CD4-positive, alpha-beta T cell treated with Interleukin-15 for 1 hour (primary cell): ENCODE measurements at places on chromosomes 6 and 20.

DNA sequence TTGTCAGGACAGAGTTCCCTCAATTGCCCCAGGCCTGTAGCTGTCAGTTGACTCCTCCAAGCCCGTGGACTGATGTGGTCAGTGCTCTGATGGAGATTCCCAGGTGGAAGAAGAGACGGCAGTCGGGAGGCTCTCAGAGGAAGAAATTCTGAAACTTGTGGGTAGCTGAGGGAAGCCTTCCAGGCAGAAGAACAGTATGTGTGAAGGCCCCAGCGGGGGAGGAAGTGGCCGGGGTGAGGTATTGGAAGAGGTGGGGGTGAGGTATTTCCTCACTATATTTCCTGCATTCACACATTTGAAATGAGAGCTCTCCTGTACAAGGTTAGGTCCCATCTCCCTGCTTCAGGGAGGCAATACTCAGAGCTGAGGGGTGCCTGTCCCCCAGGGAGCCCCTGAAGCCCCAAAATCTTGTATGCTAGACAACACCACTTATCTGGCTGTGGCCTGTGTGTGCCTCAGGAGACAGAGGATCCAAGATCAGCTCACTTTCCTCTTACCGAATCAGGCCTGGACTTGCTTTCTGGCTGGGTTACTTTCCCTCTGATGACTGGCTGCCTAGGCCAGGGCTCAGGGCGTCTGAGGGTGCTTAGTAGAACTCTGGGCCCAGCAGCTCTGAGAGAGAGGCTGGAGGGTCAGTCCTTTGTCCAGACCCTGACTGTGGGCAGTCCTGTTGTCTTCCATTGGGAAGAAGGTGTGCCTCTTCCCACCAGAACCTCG, 49.3 kb upstream of the MYL9 start:
- DNase-seq: peak; percentile 56

DNA sequence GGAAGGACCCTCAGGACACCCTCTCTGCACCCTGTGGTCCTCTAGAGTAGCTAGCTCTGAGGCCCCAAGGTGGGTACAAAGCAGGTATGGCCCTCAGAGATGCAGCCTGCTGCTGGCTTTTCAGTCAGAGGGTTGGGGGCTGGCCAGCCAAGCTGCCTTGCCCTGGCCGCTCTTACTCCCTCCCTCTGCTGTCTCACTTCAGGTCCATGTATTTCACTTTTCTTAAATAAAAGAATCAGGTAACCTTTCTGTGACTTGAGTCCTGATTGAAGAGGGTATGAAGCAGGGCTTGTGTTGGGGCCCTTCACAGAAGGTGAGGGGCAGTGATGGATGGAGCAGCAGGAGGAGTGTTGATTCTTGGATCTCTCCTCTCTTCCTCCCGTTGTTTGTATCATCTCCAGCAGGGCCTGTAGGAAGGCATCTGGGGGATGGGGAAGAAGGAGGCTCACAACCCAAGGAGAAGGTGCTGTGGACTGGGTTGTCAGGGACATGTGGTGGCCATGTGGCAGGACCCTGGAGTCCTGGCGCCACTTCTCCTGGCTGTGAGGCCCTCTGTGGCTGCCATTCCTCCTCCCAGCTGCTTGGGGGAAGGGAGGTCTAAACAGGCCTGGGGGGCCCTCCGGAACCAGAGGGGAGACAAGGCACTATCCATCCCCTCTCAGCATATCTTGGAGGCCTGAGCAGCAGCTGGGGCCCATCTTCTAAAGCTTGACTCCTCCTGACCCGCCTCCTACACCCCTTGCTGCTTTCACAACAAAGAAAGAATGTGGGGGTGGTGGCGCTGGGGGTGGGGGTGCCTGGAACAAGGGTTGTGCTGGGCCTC, 1.1 kb upstream of the PTK7 start:
- DNase-seq: no peak

DNA sequence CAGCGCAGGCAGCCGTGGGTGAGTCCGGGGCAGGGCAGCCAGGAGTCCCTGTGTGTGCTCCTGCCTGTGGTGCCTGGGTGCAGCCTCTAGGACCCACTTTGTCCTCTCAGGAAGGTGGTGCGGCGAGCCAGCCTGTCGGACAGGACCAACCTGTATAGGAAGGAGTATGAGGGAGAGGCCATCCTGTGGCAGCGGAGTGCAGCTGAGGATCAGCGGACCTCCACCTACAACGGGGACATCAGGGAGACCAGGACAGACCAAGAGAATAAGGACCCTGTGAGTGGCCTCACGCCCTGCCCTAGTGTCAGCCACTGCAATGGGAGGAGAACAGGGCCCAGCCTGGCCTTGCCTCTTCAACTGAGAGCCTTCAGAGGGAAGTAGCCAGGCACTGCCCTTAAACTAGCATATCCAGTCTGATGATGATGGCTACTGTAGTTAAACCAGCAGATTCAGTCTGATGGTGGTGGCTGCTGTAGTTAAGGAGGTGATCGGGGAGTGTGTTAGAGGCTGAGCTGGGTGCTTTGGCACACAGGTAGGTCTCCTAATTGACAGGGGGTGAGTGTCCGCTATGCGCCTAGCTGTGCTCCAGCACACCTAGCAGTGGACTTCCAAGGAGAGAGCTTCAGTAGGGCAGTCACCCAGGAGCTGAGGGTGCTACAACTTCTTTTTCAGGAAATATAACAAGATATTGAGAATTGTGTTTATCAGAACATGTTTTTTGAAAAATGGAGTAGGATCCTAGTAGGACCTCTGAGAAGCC, 18.1 kb upstream of the FAM83D start:
- no peak for DNase-seq

- DNase-seq: no peak
Measured at GRCh38 chr6:72811971-72812421, 190.1 kb downstream of the KCNQ5 start.

DNA sequence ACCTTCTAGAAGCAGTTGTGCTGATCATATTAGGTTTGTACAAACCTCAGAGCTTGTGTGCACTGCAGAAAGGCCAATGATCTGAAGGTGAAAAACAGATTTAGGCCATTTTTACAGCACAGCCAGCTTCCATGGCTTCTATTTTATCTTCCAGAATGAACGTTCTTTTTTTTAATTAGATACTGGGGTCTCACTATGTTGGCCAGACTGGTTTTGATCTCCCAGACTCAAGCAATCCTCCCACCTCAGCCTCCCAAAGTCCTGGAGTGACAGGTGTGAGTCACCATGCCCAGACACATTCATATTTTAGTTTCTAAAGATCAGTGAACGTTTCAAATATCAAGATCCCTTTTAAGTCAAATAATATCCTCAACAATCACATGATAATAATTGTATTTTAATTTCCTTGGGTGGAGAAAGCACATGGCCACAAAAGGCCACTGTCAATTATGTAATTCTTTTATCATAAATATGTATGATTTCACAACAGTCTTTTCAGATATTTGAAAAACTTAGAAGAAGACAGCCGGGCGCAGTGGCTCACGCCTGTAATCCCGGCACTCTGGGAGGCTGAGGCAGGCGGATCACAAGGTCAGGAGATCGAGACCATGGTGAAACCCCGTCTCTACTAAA, 326.7 kb upstream of the JARID2 start:
- no peak for DNase-seq

- no peak for DNase-seq
Measured at GRCh38 chr20:19244291-19244690, 31.8 kb downstream of the SLC24A3 start.

DNA sequence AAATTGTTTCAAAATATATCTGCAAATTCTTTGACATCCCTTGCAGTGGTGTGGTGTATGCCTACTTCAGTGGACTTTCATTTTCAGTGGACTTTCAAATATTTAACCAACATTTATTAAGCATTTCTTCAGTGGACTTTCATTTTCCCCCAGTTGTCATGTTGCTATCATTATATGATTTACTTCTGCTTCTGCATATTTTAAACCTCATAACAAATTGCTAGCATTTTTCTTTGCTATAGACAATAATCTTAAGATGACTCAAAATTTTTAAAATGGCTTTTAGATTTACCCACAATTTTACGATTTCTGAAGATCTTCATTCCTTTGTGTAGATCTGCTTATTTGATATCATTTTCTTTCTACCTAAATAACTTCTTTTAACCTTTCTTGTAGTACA, 592.7 kb upstream of the SLC35B3 start:
- DNase-seq: no peak

DNA sequence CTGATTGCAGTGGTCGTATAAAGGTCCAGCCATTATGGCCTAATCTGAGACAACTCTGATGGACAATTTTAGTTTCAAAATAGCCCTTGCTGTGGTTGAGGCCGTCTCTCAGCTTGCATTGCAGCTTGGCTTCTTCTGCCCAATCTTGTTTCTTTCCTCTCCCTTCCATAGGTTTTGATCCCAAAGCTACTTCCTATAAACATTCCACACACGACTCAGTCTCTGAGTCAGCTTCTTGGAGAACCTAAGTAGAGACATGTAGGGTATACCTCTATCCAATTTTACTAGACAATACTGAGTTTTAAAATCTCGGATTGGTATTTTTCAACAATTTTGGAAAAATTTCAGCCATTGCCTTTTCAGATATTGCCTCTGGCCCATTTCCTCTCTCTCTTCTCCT, 13.4 kb downstream of the IYD start:
- no peak for DNase-seq

- DNase-seq: no peak
Measured at GRCh38 chr20:48096212-48096875, 311.1 kb upstream of the SULF2 start.

- no peak for DNase-seq
Measured at GRCh38 chr6:154314084-154314483, 42.5 kb downstream of the IPCEF1 start.

DNA sequence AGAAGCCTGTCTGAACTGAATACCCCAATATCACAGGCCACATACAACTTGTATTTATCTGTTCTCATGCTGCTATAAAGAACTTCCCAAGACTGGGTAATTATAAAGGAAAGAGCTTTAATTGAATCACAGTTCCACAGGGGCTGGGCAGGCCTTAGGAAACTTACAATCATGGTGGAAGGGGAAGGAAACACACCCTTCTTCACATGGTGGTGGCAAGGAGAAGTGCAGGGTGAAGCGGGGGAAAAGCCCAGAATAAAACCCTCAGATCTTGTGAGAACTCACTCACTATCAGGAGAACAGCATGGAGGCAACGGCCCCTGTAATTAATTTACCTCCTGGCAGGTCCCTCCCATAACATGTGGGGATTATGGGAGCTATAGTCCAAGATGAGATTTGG, 50.3 kb upstream of the FNDC1 start:
- DNase-seq: no peak

- DNase-seq: no peak
Measured at GRCh38 chr6:118350881-118351430, 197.1 kb upstream of the PLN start.

DNA sequence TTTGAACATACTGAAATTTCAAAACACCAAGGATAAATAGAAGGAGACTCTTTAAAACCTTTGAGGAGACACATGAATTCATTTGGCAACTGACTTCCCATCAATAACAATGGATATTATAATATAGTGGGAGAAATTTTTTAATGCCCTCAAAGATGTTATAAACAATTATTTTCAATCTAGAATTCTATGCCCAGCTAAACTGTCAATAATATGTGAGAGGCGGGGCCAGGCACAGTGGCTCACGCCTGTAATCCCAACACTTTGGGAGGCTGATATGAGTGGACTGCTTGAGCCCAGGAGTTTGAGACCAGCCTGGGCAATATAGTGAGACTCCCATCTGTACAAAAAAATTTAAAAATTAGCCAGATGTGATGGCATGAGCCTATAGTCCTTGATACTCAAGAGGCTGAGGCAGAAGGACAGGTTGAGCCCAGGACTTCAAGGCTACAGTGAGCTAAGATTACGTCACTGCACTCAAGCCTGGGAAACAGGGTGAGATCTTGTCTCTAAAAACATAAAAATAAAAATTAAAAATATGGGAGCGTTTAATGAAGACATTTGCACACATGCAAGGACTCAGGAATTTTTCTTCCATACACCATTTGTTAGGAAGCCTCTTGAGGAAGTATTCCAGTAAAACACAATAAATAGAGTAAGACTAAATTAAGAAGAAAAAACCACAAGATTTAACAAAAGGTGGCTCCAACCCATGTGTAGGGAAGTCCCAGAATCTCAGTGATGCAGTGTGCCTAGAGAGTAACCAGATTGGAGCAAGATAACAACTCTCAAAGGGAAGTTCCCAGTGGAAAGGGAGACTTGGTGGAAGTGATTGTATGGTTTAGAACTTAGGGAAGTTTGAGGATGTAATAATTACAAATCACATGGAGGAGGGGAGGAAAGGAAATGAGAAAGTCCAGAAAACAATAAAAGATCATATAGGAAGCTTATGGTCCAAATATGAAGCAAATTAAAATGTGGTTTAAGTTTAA, 26.3 kb upstream of the ETV7 start:
- no peak for DNase-seq

- peak; percentile 84 for DNase-seq
Measured at GRCh38 chr6:29723666-29724588, 693 bp downstream of the HLA-F start.

GRCh38 chr6:28413681-28414080, 14.1 kb upstream of the ZSCAN12 start:
- DNase-seq: no peak

- peak; percentile 27 for DNase-seq
Measured at GRCh38 chr6:16136621-16137450, 8.0 kb downstream of the MYLIP start.

- DNase-seq: no peak
Measured at GRCh38 chr6:43670623-43670986, 17.0 kb downstream of the MRPS18A start.
